ENCODE measurements at places on chromosomes 3 and 15. TPM values are rescaled to one million over a fixed set of nuclear protein-coding genes. Genes with fewer than 3 reads are reported as not detected.

Gene P2RY14
- total RNA-seq = not detected

Gene FAM3D
- total RNA-seq = not detected

Gene ROBO1
- total RNA-seq = 65.4 TPM

Gene KBTBD13
- not detected for total RNA-seq

Gene PLSCR1
- total RNA-seq = 32.2 TPM

Gene THBS1
- total RNA-seq = 8,241 TPM

DNA sequence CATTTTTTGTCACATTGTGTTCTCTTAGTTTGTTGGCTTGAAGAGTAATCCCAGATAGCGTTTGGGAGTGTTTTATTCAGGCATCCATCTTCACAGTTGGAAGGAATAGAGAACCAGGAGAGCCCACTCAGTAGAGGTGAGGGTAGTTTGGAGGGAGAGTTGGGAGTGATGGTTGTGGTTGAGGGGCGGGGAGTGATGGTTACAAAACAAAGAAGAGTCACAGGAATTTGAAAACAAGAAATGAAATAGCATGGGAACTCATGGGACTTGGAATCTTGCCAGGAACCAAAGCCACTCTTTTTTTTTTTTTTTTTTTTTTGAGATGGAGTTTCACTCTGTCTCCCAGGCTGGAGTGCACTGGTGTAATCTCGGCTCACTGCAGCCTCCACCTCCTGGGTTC, 36.3 kb downstream of the DUT start:
- DNase-seq = no peak

- DNase-seq = no peak
These were observed 11.7 kb downstream of the SPTBN5 start for GRCh38 chr15:41881920-41882688.

DNA sequence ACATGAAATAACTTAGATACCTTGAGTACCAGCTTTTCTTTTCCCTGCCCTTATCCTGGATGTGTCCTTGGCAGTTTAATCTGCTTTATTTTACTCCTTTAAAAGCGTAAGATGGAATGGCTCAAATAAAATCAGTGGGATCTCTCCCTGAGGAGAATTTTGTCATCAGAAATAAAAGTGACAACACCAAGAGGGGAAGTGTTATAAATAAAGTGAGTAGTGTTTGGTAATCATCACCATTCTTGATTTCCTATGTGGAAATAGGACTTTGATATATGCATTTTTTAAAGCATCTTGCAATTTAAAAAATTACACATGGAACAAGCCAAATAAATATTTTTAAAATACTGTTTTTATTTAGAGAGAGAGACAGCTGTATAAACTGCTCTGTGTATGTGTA, 76.5 kb downstream of the MBNL1 start:
- DNase-seq = no peak

DNA sequence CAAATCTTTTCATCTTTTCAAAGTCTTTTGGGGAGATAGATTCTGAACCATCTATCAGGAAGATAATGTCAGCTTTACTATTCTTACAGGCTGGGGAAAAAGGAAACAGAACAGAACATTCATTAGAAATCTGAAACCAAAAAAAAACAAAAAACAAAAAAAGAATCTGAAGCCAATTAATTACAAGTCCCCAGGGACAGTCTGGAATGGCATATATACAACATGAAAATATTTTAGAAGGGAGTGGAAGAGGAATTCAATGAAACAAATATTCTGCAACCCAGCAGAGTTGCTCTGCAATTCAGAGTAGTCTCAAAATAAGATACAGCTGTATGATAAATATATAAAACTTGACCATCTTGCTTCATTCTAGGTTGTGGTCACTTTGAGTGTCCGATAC, 41.7 kb upstream of the CAPN7 start:
- DNase-seq = peak; percentile 66

- peak; percentile 70 for DNase-seq
These were observed 43.0 kb upstream of the TLE3 start for GRCh38 chr15:70140543-70141375.

DNA sequence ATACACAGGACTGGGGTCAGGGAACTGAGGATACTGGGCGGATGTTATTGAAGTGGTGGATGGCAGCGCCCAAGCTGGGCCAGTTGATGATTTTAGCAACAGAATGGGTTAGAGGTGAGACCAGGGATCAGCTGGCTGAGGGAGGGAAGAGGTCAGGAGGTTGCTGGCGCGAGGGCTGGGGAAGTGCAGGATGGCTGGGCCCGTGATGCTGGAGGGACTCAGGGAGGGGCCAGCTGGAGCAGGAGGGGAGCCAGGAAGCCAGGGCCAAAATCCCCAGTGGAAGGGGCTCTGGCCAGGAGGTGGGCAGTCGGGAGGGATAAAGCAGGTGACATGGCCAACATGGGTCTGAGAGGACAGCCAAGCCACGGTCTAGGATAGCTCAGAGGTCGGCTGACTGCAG, 178.0 kb downstream of the NSMCE3 start:
- DNase-seq = no peak

- peak; percentile 47 for DNase-seq
These were observed 19.4 kb upstream of the PPP4R2 start for GRCh38 chr3:72977060-72977808.

- DNase-seq = no peak
These were observed 111.7 kb downstream of the FNDC3B start for GRCh38 chr3:172150913-172151650.

- DNase-seq = no peak
These were observed 34.2 kb upstream of the CHRNB4 start for GRCh38 chr15:78675206-78675605.

GRCh38 chr15:74434263-74435136, 742 bp upstream of the SEMA7A start:
- no peak for DNase-seq

GRCh38 chr3:158379517-158379916, 191.5 kb upstream of the MLF1 start:
- no peak for DNase-seq

GRCh38 chr15:80447077-80447476, 42.9 kb downstream of the ARNT2 start:
- no peak for DNase-seq

DNA sequence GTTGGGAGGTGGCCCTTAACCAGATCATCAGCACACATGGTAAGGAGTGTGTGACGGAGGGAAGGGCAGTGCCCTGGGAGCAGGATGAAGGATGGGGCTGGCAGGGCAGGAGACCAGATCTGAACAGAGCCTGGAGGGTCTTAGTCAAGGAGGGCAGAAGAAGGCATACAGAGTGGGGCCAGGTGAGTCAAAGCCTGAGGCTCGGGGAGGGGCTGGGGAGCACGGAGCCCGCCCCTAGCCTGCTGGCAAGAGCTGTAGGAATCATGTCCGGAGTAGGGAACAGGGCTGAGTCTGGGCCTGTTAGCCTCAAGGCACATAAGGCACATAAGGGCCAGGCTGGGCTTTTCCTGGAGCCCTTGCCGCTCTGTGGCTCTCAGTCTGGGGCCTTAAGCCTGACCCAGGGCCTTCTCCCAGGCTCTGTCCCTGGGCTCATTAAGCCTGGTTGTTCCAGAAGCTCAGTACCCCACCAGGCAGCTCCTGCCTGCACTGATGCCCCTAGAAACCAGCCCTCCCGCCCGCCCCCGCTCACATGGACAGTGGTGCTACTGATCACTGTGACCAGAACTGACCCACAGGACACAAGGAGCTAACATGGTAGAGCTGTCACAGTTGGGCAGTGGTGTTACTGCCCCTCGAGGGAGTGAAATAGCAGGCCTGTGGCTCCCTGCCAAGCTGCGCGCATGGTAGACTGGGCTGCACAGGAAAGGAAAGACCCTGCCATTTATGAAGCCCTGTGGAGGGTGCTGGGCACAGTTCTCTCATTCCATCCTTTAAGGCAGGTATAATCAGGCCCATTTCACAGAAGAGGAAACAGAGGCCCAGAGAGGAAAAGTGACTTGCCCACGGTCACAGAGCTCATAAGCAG, 14.6 kb downstream of the ISG20 start:
- DNase-seq = no peak

DNA sequence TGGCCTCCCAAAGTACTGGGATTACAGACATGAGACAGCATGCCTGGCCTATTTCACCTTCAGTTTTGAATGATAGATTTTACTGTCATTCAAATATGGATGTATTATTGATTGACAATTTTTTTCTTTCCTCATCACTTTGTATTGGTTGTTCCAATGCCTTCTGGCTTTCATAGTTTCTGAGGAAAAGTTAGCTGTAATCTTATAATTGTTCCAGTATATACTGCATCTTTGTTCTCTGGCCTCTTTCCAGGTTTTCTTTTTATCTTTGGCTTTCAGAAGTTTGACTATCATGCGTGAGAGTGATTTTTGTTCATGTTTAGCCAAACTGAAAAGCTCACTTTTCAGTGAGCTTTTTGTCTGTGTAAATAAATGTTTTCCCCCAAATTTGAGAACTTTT, 157.1 kb downstream of the RSRC1 start:
- no peak for DNase-seq

DNA sequence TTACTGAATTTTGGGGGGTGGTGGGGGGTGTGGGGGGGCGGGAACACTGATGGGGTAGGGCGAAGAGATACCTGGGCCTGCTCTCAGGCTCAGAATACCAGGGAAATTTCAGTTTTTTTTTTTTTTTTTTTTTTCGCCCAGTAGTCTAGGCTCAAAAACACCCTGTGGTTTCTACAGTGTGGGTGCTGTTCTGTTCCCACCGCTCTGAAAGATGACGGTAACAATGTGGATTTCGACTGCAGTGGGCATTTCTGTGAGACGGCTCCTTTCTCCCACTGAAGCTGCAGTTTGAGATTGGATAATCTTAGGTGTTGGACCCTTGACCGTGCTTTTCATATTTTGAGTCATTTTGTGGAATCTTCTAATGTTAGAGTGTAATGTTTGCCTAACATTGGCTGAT, 143.8 kb upstream of the RGMA start:
- DNase-seq = no peak

GRCh38 chr3:101262393-101263240, 57.8 kb downstream of the IMPG2 start:
- peak; percentile 11 for DNase-seq

GRCh38 chr15:95486224-95486623, 844.3 kb upstream of the NR2F2 start:
- no peak for DNase-seq

DNA sequence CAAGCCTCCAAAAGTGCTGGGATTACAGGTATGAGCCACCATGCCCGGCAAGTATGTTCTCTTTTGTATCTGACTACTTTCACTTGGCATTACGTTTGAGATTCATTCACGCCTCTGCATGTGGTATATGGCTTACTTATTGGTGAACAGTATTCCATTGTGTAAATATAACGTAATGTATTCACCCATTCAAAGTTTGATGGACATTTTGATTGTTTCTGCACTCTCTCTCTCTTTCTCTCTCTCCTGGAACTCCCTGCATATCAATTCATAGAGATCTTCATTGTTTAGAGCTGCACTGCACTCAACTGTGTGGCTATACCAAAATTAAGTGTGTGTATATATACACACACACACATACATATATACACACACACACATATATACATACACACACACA, 30.4 kb downstream of the SPPL2A start:
- no peak for DNase-seq

- DNase-seq = no peak
These were observed at the start of gene PLA2G4F for GRCh38 chr15:42156243-42156922. PLA2G4F (minus strand) TSS chr15:42156636; CDS start chr15:42156549, 87 bp downstream.

DNA sequence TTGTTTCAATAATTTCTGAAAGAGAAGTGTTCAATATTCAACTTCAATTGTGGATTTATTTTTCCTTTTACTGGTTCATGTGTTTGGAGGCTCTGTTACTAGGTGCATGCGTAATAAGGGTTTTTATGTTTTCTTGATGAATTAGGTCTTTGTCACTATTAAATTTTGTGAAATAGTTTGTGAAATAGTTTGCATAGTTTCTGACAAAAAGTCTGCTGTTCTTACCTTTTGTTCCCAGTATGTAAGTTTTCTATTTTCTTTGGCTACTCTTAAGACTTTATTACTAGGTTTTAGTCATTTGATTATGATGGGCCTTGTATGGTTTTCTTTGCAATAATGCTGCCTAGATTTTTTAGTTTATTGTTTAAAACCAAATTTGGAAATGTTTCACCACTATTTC, 38.0 kb downstream of the MEF2A start:
- DNase-seq = no peak

DNA sequence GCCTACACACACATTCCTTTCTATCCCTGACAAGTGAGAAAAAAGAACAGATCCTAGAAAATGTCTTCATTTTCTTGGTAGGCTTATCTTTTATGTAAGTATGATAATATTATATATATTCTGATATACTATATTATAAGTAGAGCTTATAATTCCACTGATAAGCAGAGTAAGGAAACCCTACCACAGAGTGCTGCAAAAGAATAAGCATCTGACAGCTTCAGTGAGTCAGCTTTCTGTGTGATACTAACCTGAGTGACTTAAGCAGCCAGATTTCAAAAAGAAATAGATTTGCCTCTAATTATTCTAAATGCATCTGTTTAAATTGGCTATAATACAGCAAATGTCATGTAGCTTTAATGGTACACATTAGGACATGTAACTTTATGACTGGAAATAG, 656.0 kb downstream of the MCTP2 start:
- no peak for DNase-seq

DNA sequence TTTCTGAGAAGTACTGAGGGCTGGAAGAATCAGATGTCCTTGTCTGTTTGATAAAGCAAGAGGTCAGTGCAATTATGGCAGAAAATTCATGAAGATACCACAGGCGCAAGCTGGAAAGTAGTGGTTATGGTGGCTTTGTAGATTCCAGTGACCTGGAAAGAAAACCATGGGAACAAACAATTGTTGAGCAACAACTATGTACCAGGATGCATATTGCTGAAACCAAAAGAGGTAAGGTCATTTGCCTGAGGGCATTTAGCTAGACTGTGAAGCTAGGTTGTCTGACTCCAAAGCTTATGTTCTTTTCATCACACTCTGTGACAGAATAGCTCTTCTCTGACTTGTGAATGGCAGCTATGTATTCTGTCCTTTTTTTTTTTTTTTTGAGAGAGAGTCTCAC, 74.0 kb downstream of the B3GALNT1 start:
- DNase-seq = no peak

GRCh38 chr3:182473191-182473710, 320.1 kb upstream of the ATP11B start:
- DNase-seq = no peak

Data from fibroblast of villous mesenchyme (primary cell).